Retinal pigment epithelial cell (primary cell): ENCODE measurements at places on chromosomes 12 and 14.

DNA sequence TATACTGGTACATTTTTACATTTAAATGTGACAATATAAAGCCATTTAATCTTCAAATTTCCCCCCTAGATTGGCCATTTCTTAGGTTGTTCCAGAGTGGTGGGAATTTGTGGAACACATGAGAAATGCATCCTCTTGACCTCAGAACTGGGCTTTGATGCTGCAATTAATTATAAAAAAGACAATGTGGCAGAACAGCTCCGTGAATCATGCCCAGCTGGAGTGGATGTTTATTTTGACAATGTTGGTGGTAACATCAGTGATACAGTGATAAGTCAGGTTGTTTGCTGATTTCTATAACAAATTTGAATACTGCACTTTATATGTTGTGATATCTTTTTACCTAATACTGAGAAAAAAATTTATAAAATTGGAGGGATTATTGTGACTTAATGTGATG lies 7.6 kb upstream of the ZNF410 start:
- no peak for DNase-seq

GRCh38 chr12:47744005-47744651 lies 14.6 kb downstream of the RAPGEF3 start:
- DNase-seq = no peak

DNA sequence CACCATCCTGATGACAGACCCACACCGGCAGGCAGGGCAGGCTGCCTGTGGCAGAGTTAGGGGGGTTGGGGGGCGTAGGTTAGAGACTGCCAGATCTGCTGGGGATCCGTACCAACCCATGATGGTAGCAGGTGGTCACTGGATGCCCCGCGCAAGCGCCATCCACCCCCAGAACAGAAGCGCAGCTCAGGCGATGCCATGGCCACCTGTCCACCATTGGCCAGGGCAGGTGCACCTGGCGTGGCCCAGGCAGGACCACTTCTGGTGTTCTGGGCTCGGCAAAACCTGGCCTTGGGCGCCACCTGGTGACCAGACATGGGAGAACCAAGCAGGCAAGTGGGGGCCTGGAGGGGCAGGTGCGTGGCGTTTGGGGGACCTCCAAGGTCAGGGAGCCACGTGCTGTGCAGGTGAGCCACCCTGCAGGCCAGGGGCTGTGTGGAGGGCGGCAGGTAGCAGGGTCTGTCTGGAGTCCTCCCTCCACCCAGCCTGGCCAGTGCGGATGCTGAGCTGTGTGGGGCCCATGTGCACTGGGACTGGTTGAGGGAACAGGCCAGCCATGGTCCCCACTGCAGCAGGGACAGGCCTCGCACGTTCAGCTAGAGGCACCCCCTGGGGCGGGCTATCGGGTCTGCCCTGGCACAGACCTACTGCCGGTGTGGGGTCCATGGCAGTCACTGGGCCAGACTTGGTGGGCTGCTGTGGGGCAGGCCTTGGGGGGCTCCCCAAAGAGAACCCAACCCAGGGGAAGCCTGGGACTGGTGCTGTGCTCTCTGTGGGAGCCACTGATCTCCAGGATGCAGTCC lies 15.6 kb downstream of the BAG5 start:
- no peak for DNase-seq

GRCh38 chr14:36996133-36996856 lies 176.1 kb downstream of the SLC25A21 start:
- no peak for DNase-seq

DNA sequence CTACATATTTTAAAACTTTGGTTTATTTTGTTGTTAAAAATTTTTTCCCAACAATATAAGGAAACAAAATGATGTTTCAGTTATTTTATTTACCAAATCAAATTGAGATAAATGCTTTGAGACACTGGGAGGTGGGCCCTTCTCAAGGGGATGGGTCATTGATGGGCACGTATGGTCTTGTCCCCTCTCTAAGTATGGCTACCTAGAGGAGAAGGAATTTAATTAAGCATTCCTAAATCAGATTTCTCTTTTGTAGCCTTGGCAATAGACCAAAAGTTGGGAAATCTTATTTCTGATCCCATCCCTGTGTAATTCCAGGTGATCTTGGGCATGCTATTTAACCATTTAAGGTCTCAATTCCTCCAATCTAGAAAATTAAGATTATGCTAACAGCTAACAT lies 79.0 kb downstream of the SCN8A start:
- no peak for DNase-seq

GRCh38 chr12:11437966-11438365 lies 42.6 kb upstream of the PRB2 start:
- no peak for DNase-seq

GRCh38 chr14:103416916-103417315 lies 31.7 kb downstream of the MARK3 start:
- no peak for DNase-seq

- DNase-seq = no peak
Observed at GRCh38 chr14:43535231-43535838, 971.7 kb downstream of the FSCB start.

- no peak for DNase-seq
Observed at GRCh38 chr14:61492474-61492873, 171.1 kb downstream of the PRKCH start.

DNA sequence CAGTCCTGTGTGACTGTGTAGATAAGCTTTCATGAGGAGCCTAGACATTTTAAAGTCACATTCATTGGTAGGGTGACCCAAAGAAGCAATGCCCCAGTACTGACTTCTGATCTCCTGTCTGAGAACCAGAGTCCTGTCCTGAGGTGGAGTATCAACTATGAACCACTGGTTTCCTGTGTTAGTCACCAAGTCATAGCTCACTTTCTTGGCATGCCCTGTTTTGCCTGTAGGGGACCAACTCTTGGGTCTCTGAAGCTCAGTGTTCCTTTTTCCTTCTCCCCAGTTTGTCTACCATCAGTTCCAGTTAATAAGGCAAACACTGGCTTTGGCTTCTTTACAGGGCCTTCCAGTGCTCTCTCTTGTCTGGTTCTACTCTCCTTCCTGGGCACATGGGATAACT lies 97.4 kb downstream of the C12orf75 start:
- no peak for DNase-seq
